RWPE2 (cell line): ENCODE measurements at places on chromosomes 11 and 22.

DNA sequence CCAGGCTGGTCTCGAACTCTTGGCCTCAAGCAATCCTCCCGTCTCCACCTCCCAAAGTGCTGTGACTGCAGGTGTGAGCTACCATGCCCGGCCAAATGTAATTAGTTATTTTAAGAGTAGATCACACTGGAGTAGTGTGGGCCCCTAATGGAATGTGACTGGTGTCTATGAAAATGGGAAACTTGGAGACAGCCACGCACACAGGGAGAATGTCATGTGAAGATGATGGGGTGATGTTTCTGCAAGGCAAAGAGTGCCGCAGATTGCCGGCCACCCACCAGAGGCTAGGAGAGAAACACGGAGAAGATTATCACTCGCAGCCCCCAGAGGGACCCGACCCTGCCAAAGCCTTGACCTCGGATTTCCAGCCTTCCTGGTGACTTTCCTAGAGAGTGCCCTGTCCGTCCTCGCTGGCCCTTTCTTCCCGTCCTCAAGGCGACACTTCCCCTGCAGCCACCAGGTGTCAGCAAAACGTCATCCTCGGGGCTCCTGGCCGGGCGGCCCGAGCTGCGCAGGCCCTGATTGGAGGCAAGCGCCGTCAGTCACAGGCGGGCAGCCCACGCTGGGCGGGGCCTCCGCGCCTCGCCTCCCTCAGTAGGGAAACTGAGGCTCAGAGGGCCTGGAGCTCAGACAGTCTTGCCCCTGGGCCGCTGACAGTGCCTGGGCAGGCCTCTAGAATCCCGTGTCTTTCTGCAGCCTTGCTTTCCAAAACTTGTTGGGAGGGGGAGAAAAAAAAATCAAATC lies 16.3 kb downstream of the CRYBB2 start:
- peak; percentile 78 for DNase-seq

DNA sequence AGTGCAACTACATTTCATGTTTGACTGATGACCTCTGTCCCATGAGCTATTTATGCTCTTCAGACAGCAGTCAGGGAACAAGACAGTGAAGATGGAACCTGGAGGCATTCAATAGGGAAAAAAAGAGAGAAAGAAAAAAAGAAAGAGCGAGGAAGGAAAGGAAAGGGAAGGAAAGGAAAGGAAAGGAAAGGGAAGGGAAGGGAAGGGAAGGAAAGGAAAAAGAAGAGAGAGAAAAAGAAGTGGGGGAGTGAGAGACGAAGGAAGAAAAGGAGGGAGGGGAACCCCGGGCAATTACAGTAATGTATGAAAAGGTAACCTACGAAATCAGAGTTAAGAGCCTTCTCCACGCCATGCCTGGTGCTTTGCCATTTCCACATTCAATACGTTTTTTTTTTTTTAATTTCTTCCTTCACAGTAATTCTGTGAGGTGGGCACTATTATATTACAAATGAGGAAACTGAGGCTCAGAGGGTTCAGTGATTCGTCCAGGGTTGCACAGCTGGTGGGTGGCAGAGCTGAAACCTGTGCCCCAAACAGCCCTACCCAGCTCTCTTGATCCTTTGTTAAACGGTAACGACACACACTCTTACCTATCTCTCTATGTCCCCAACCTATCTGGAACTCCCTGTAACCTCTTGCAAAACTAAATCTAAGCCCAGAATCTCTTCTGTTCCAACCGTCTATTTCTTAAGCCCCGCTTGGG lies 39.3 kb downstream of the ETS1 start:
- no peak for DNase-seq

DNA sequence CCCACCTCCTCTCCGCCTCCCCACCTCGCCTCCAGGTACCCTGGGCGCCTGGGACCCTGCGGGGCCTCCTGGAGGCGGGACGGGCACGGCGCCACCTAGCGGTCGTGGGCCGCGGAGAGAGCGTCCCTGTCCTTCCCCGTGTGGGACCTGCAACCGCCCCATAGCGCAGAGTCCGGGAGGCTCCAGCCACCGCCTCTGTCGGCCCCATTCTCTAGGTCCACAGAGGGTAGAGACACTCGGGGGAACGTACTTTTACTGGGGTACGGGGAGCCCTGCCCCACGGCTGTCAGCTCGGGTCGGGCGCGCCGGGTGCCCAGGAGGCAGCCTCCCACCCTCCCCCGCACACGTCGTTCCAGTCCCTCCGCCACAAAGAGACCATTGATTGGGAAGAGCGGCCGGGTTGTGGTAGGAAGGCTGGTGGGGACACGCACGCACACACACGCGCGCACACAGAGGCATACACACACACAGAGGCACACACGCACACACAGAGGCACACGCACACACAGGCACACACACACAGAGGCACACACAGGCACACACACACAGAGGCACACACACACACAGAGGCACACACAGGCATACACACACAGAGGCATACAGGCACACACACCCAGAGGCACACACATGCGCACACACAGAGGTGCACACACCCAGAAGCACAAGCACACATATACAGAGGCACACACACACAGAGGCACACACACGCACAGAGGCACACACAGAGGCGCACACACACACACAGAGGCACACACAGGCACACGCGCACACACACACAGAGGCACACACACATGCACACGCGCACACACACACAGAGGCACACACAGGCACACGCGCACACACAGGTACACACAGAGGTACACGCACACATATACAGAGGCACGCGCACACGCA lies 12.6 kb upstream of the NECTIN1 start:
- DNase-seq, result peak; percentile 40

GRCh38 chr11:112499153-112499880 lies 238.7 kb upstream of the PLET1 start:
- no peak for DNase-seq

GRCh38 chr11:396511-396947 lies 2.5 kb downstream of the PKP3 start:
- DNase-seq, result no peak

- peak; percentile 9 for DNase-seq
These were observed 56.0 kb downstream of the PISD start for GRCh38 chr22:31605851-31606585.

- peak; percentile 12 for DNase-seq
These were observed 800 bp downstream of the KCTD21 start for GRCh38 chr11:78187366-78188285.

DNA sequence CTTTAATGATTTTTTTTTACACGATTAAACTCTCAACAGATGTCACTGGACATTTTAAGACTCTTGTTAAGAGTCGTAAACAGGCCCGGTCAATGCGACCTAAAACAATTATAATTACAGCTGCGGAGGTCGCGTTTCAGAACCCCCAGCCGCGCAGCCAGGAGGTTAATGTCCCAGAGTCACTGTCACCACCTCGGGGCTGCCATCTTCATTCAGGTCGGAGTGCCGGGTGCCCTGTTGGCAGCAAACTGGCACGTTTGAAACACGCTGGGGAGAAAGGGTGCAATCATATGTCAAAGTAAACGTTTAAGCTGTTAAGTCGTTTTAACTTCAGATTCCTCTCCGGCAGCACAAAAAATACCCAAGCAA lies 711 bp upstream of the PHF21B start:
- no peak for DNase-seq

- no peak for DNase-seq
These were observed 23.4 kb upstream of the SMIM38 start for GRCh38 chr11:69132301-69132670.

DNA sequence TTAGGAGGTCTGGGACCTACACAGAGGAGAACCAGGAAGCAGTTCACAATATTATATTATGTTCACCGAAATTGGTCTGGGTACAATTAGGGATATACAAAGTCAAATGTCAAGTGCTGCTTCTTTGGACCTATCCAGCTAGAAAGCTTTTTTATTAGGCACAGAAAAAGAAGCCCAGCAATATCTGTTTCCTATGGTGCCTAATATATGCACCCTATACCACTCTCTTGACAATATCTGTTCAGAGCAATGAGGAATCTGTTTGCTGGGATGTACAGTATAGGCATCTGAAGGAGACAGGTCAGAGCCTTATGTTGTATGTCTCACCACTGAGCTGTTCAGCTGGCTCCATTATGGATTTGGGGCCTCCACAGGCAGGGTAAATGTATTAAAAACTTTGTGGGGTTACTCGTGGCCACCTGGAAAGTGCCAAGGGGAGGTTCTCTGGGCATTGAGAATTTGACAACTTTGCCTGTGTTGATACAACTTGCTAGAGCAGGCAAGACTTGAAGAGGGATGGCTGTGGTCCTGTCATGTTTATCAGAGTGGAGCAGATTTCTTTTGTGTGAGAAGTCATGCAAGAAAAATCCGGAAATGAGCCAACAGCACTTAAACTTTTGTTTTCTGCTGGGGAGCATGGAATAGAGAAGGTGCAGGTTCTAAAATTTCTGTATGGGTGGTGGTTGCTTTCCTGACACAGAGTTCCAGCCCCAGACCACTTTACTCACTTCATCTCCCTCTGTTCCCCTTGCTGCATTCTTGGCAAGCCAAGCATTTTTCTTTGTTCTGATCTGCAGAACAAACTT lies 10.1 kb downstream of the STIM1 start:
- DNase-seq, result no peak

DNA sequence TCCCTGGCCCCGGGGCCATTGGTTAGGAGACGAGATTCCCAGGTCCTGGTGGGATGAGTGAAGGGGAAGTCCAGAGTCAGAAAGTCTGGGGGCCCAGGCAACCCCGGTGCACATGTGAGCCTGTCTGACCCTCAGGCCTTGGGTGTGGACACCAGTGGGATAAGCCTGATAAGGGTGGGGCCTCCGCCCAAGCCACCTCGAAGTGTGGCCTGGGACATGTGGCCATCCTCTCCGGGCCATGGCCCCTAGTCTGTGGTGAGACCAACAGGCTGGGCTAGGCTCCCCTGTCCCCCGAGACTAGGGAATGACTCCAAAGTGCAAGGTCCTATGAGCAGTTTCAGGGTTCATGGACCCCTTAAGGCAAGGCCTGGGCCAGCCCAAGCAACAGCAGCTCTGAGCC lies 6.3 kb downstream of the CABP7 start:
- DNase-seq, result no peak

DNA sequence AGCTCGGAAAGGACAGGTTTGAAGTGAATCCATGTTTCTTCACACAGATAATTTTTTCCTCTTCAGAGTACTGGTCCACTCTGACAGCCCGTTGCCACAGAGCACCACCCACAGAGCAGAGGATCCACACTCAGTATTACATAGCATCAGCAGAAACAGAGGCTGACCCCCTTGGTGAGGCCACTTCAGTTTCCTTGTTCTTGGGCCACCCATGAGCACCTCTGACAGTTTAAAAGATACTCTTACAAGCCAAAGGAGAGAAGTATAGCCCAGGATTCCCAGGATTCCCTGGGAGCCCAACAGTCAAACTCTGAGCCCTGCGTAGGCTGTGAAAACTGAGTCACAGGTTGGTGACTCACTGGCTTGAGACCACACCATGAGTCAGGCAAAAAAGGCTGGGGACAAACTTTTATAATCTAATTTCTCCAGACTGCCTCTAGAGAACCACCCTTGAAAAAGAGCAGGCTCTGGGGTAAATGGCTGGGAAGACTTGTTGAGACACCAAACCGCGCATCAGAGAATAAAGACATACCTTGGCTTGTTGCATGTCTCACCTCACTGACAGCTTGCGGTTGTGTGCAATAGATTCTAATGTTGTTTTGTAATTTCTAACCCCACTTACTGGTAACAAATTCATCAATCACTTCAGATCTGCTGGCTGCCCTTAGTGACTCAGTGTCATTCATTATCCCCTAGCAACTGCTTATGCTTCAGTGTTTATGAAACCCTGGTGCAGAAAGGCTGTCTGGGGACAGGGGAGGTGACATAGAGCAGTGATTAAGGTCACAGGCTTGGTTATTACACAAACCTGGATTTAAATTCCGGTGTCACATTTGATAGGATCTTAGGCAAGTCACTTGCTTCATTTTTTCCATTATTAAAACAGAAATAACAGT lies 56.9 kb upstream of the PRSS23 start:
- DNase-seq, result peak; percentile 87

- no peak for DNase-seq
These were observed 1024.0 kb upstream of the CNTN5 start for GRCh38 chr11:97996762-97997161.

DNA sequence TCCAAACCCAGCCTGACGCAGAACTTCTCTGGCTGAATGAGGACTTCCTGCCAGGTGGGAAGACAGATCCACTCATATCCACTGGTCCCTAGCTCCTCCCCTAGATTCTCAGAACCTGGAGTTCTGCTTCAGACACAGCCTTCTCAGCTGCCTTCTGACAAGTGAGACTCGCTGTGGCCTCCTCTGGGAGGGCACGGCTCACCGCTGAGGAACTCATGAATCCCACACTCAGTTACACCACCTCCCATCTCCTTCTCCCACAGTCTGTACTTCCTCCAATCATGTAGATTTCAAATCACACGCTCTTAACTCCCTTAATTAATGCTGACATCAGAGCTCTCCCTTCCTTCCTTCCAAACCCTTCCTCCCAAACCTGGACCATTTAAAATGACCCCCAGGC lies 86.4 kb upstream of the TMEM45B start:
- DNase-seq, result peak; percentile 14

GRCh38 chr22:46796566-46797195 lies 34.2 kb downstream of the TBC1D22A start:
- DNase-seq, result no peak

GRCh38 chr22:48233586-48233985 lies 1471.1 kb downstream of the TBC1D22A start:
- no peak for DNase-seq

GRCh38 chr11:89015614-89016013 lies 50.2 kb downstream of the GRM5 start:
- DNase-seq, result no peak

DNA sequence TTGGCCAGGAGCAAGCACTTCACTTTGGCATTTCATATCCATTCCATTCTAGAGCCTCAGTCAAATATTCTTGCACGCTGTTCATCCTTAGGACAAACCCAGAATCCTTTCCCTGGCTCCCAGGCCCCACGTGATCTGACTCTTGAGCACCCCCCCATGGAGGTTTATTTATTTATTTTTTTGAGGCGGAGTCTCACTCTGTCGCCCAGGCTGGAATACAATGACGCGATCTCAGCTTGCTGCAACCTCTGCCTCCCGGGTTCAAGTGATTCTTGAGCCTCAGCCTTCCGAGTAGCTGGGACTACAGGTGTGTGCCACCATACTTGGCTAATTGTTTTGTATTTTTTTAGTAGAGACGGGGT lies 12.7 kb upstream of the TSGA10IP start:
- DNase-seq, result no peak

DNA sequence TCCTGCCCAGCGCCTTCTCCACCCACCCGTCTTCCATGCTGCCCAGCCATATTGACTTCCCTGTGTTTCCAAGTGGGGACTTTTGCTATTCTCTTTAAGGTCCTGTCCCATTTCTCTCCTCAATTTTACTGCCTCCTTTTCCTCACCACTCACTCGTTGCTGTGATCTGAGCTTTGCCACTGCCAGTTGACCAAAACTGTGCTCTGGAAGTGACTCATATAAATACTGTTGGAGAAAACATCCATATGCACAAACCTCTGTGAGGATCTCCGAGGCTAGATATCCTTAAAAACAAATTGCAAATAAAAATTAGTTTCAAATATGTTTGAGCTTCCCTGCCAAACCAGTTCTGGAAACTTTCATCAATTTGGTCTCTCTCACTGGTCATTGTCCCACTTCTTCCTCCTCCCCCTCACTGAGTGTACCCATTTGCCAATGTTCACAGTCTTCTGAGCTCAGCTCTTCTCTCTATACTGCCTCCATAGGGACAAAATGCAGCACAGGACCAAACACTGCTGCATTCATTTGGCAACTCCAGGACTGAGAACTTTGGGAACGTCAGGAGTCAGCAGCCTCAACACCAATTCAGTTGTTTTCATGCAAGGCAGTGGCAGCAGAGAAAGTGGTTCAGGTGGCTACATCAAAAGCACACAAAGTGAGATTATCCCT lies 34.0 kb upstream of the MMP13 start:
- DNase-seq, result no peak

- no peak for DNase-seq
These were observed 58.9 kb upstream of the ARHGAP32 start for GRCh38 chr11:129251067-129251466.

- DNase-seq, result no peak
These were observed 100.3 kb downstream of the CCDC83 start for GRCh38 chr11:85955531-85955930.
